SJCRH30 (cell line): ENCODE measurements at places on chromosomes 5 and 9. TPM values are rescaled to one million over a fixed set of nuclear protein-coding genes. Genes with fewer than 3 reads are reported as not detected.

Gene DMGDH
- total RNA-seq: not detected in 2 replicates

GRCh38 chr9:77793849-77794248, 145.7 kb upstream of the GNA14 start:
- DNase-seq: no peak

DNA sequence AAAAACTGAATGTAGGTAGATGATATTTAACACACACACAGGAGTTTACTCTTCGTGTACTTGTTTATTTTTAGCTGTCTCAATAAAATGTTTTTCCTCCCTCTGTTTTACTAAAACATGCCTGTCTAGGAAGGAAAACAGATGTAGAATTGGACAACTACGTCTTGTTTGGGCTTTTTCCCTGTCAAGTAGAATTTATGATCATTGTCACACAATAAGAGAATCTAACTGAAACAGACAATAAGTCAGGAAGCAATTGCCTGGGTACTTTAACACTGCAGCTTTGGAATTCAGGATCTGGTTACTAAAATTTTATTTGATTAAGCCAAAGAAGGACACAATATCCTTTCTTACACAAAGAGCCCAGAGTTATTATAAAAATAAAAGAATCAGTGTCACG, 164.2 kb downstream of the ZDHHC21 start:
- DNase-seq: no peak

DNA sequence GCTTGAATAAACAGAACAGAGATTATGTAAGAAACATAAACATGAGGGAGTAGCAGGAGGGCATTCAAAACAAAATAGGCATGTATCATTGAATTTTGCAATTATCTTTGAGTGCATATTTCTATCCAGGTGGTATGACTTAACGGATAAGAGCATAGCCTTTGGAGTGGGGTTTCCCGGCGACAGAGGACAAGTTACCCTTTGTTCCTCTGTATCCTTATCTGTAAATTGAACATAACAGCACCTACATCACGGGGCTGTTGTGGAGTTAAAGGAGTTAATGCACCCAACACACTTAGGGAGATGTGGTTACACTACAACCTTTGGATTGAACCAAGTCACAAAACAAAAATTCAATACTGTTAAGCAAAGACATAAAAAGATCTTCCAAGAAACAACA, 314.6 kb upstream of the KIF2A start:
- no peak for DNase-seq

DNA sequence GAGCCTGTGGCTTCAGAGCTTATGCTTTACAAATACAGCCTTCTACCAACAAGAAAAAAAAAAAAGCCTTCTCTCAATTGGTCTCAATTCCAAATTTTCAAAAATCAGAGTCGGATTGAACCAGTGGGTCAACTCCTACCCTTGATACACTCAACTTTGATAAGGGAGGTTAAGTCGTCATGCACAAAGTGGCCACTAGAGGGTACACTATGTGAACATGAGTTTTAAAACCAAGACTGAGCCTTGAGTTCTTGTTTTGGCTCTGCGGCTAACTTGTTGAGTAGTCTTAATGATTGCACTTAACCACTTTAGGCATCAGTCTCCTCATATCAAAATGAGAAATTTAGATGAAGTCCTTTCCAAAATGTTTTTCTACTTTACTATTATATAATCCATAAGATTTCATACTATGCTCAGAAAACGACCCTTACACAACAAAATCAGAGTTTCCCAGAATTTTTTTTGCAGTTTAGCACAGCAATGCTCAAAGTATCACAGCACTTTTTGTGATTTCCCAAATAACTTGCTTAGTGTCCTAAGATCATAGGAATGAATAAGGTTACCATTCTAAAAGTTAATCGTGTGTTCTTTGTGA, 92.9 kb upstream of the MTAP start:
- peak; percentile 42 for DNase-seq

GRCh38 chr5:60024104-60024503, 130.6 kb upstream of the PDE4D start:
- DNase-seq: no peak

Gene SUSD3
- not detected in 2 replicates for total RNA-seq

DNA sequence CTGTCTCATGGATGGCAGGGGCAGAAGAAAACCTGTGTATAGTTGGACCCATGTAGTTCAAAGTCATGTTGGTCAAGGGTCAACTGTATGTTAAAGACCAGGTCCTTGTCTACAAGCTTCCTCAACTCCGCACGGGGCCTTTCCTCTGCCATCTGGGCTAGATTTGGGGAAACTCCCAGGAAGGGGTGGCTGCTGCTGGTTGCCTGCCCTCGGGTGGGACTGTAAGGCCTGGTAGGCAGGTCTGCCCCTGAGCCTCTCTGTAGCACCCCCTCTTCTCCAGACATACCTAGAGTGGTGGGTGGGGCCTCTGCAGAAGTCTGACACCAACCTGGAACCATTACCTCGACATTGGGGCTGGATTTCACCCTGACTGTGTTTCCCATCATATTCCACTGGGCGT, 15.2 kb downstream of the ENHO start:
- no peak for DNase-seq

- DNase-seq: no peak
These were observed 123.7 kb downstream of the EDIL3 start for GRCh38 chr5:84260939-84261338.

DNA sequence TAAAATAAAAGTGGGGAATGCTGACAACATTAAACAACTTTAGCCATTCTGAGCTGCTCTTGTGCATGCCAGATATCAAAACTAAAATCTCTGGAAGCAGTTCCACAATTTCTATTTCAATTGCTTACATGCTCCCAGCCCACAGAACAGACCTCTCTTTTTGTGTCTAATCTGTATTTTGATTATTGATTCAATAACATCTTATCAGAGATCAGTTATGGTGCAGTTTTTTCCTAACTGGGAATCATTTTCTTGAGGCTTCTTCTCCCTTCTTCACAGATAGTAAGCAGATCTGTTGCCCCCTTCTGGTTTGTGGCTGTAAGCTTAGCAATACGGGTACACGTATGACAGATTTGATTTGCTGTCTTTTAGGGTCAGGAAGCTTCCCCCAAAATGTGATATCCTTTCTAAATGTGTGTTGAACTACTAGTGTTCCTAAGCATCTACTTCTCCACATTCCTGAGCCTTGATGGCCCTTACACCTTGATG, 39.4 kb downstream of the MRPS27 start:
- DNase-seq: peak; percentile 38

DNA sequence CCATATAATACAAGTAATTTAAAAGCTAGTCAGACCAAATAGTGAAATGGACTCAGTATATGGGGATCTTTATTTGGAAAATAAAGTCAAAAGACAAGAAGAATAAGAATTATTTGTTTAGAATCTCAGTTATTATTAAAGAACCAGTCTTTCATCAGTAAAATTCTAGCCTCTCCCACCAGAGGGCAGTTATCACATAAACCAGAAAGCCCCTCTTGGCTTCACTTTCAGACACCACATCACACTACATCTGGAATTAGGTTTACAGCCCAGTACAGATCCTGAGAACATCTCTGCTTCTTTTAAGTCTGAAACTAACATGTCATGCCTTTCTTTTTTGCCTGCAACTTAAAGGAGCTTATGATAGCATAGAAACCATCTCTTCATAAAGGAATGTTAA, 12.2 kb upstream of the HSPB3 start:
- peak; percentile 57 for DNase-seq

- no peak for DNase-seq
These were observed 348.5 kb upstream of the RIOK2 start for GRCh38 chr5:97531549-97531948.

Gene LCN10
- total RNA-seq: 0.10 TPM in 1 of 2 replicates, not detected in the other

DNA sequence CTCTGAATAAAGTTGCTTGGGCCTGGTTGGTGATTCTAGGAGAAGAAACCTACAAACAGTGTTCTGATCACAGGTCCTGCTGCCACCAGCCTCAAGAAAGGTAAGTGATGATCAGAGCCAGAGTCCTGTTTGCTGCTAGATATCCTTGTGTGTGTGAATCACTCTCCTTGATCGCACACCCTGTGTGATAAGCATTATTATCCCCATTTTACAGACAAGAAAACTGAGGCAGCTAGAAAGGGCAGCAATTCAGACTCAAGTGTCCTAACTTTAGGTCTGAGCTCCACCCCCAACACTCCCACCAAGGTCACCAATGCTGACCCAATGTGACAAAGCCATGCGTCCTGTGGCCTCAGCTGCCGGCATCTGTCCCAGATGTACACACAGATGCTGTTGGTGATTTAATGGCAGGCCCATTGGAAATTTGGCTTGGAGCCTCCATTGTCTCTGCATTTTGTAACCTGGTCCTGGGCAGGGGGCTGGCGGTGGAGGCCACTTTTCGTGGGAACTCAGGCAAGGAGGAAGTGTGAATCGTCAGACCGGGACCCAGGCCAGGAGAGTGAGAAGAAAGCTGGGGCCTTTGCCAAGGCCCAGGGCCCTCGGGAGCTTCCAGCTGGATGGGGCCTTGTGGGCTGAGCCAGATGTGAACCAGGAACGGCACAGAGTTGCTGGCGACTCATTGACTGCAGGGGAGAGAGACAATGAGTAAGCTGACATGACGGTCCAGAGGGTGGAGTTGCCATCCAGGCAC, 29.8 kb upstream of the GGTA1 start:
- DNase-seq: peak; percentile 51

Gene SLC25A46
- 41.8 and 47.3 TPM in 2 replicates for total RNA-seq

GRCh38 chr9:89738137-89738932, 133.5 kb downstream of the GADD45G start:
- DNase-seq: no peak

Gene BASP1
- total RNA-seq: not detected in 2 replicates

DNA sequence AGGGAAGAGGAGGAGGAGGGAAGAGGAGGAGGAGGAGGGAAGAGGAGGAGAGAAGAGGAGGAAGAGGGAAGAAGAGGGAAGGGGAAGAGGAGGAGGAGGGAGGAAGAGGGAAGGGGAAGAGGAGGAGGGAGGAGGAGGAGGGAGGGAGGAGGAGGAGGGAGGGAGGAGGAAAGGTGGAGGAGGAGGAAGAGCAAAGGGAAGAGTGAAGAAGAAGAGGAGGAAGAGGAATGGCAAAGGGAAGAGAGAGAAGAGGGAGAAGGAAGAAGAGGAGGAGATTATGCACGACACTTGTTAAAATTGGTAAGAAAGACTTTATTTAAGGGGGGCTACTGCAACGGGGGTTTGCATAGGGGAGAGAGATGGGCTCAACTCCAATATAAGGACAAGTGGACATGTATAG, 221.2 kb downstream of the SLIT3 start:
- no peak for DNase-seq

Gene CD14
- 0.18 and 0.38 TPM in 2 replicates for total RNA-seq

GRCh38 chr5:88515881-88516819, 247.5 kb upstream of the TMEM161B start:
- no peak for DNase-seq

GRCh38 chr9:98861781-98862504, 54.5 kb downstream of the GALNT12 start:
- DNase-seq: peak; percentile 79

Gene ARL10
- 5.7 and 6.5 TPM in 2 replicates for total RNA-seq

DNA sequence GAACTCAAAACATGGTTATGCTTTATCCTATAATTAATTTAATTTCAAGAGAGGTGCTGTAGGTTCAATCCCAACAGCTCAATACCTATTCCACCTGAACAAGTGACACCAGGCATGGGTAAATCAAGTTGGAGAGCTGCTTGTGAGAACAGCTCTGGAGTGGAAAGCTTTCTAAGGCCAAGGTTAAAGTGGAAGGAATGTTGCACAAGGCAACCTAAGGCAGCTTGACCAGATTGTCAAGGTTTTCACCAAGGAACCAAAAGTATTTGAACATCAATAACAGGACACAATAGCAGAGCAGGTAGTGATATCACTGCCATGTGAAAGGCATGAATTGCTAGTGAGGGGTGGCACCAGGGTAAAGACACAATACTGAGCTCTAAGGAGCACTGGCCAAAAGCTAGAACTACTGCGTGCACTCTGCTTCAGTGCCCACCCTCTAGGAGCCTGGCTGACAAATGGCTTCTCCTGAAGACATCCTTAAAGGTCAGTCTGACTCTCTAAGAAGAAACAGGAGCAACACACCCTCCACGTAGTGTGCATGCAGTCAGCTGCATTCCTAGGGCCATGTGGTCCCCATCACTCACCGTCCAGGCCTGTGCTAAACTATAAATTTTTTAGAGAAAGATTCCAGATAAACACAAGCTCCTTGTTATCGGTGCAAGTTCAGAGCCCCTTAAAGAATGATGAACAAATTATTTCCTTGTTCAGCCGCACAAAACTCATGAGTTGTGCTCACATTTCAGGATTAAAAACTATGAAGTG, 677.7 kb upstream of the KLF4 start:
- no peak for DNase-seq

- DNase-seq: no peak
These were observed at the start of gene CMBL for GRCh38 chr5:10307206-10308148. TSS of gene CMBL (minus strand) at chr5:10307902. CDS start at chr5:10290762, 17,140 bp downstream.

Gene LAMC3
- total RNA-seq: not detected in 2 replicates

DNA sequence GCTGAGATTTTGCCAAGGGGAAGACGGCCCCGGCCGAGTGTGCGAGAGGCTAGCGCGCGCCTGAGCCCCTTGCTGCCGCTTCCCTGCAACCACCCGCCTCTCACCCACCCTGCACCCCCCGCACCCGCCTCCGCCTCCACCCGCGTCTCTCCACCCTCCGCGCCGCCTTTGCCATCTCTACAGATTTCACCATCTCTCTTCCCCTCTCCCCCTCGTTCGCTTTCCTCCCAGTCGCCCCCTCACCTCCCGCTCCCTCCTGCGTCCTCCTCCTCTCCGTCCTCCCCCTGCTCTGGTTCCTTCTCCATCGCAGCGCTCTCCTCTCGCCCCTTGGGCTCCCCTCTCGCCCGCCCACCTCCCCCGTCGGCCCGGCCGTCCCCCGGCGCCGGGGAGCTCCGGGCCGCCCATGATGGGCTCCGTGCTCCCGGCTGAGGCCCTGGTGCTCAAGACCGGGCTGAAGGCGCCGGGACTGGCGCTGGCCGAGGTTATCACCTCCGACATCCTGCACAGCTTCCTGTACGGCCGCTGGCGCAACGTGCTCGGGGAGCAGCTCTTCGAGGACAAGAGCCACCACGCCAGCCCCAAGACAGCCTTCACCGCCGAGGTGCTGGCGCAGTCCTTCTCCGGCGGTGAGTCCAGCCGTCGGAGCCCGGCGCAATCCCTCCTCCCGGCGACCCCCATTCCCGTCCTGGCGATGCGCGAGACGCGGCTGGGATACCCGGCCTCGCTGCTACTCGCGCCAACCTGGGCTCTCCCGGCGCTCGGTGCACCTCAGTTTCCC, at the start of gene PRDM12:
Gene PRDM12 (plus strand): TSS at position 344 of the 778 bp plus-strand sequence. CDS start 60 bp downstream, at position 404.
- DNase-seq: no peak

DNA sequence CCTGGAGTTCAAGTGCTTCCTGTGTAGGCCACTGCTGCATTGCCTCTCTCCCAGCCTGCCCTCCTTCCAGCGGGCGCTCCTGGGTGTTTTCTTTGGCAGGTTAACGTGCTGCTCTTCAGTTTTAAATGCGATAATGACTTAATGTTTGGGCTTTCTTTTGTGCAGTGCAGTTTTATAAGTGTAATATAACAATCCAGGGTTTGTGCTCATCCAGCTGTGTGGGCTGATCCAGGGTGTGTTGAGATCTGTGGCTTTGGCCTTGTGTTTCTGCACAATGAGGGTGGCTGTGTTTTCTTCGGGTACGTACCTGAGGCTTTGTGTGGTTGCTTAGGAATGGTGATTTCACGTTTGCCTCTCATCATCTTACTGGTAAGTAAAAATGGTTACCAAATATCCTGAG, 50.6 kb downstream of the PCSK5 start:
- DNase-seq: no peak

Gene HMCN2
- 5.6 and 5.8 TPM in 2 replicates for total RNA-seq
